ENCODE measurements at places on chromosomes 7 and 10.

DNA sequence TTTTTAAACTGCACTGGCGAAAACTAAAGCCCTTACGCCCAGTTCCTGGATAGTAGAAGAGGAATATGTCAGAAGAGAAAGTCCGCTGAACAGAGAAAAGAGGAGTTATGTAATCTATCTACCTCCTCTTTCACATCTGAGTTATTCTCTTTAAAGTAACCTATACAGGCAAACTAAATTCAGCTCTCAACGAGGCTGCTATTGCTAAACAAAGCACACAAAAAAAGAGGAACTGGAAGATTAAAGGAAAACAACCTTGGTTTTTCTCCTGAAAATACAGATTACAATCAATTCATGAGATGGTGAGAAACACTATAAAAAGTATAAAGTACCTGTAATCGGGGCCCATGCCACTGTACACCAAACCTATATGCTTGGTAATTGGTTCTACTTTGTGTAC lies 5.8 kb downstream of the PSMA2 start:
- DNase-seq = no peak

DNA sequence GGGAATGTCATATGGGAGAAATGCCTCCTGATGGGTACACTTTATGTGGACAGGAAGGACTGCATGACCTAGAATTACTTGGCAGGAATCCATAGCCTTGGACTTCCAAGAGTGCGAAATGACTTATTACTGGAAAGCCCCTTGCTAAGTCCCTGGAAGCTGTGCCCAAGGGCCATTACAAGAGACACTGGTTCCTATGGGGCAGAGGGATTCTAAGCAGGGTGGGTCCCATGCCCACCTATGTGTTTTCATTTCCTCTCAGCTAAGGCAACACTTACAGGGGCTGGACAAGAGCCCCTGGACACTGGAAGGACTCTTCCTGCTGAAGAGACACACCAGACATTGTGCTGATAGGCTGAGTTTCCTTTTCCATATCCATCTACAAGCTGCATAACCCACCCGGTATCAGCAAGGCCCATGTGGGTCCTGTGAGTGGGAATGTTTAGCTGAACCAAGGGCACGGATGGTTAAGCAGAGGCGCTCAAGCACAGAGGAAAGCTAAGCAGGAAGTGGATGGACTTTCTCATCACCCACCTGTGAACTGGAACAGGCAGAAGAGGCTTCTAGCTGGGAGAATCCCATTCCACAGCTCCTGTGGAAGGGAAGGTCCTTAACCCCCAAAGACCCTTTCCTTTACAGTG lies 56.2 kb downstream of the XPNPEP1 start:
- DNase-seq = no peak

GRCh38 chr7:159091480-159092475 lies 52.9 kb downstream of the VIPR2 start:
- DNase-seq = no peak

GRCh38 chr10:95360122-95360714 lies 69.4 kb upstream of the PDLIM1 start:
- DNase-seq = no peak

- no peak for DNase-seq
Measured at GRCh38 chr7:51150193-51150592, 166.4 kb downstream of the COBL start.

GRCh38 chr7:28811701-28812430 lies 146.3 kb downstream of the TRIL start:
- no peak for DNase-seq

DNA sequence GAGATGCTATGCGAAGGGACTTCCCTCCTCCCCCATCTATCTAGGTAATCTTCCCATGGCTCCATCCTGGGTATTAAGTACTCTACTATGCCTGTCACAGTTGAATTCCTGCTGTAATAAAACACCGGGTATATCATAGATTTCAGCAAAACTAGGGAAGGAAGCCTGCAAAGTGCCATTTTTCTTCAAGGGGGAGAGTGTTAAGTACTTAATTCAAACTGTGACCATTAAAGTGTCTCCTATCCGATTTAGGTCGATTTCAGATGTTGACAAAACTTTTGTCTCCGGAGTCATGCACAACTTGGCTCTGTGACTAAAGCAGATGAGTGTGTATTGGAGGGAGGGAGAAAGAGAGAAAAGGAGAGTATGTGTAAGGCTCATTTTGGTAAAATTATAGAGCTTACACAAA lies 4.6 kb downstream of the HOXA4 start:
- DNase-seq = no peak

GRCh38 chr10:117546020-117546580 lies 3.6 kb downstream of the EMX2 start:
- DNase-seq = peak; percentile 46

- DNase-seq = no peak
Measured at GRCh38 chr7:128807191-128807590, 15.4 kb downstream of the CCDC136 start.

DNA sequence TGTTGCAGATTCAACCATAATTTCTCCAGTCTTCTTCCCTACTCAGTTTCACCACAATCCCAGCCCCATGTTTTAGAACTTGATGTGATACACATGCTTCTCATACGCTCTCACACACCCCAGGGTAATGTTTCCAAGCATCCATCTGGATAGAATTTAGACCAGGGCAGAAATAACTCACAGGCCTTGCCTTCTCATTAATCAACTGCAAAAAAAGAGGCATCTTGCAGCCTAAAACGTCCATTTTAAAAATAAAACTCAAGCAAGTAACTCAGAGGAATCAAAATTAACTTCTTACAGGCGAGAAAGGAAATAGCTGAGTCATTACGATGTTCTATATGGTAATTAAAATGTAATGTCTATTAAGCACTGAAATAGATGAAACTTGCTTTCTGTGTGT lies 127.2 kb upstream of the RSU1 start:
- DNase-seq = peak; percentile 71

DNA sequence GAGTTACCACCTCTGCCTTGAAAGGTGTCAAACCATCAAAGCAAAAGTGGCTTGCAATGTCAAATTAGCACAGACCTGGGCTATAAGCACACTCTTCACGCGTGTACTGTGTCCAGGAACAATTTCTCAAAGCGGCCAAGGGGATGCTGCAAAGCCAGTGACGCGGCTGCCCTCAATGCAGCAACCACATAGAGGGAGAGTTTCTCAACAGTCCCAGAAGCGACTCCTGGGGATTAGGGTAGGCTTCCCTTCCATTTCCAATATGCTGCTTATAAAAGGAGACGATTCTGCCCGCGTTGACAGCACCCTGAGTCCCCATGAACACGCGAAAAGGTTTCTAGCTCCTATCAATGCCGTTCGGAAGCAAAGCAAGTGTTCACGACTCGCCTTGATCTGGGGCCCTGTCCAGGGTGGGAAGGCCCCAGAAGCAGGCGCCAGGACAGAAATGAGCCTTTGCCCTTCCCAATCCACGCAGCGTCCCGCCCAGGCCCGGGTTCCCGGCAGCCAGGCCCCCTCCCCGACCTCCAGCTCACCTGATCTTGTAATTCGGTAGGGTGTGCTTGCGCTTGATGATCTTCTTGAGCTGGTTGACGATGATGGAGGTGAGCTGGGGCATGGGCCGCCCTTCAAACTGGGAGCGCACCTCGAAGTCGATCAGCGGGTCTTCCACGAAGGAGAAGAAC lies 1.3 kb downstream of the PDZD8 start:
- DNase-seq = peak; percentile 47

All from fibroblast of skin of back (primary cell).